ENCODE measurements at places on chromosomes 1 and 21. TPM values are rescaled to one million over a fixed set of nuclear protein-coding genes. Genes with fewer than 3 reads are reported as not detected.
A peak's percentile ranks its signal among the peaks of the same experiment; 100 is the strongest.

GRCh38 chr1:194968916-194969315 lies 1639.3 kb downstream of the KCNT2 start:
- H3K36me3 ChIP-seq: no peaks in the 10 kb centered on the region
- no peak overlapping the region for H3K27ac ChIP-seq
- H3K27me3 ChIP-seq: no peaks in the 10 kb centered on the region
- DNase-seq: no peak
- H3K4me1 ChIP-seq: no peaks in the 10 kb centered on the region

- peaks cover 5% of the 10 kb centered on the region for H3K36me3 ChIP-seq
- H3K4me1 ChIP-seq: peaks cover 38% of the 10 kb centered on the region
- DNase-seq: no peak
- peak overlapping the region; percentile 96 for H3K27ac ChIP-seq
Observed at GRCh38 chr1:67830928-67831830, 2.1 kb downstream of the GNG12 start.

DNA sequence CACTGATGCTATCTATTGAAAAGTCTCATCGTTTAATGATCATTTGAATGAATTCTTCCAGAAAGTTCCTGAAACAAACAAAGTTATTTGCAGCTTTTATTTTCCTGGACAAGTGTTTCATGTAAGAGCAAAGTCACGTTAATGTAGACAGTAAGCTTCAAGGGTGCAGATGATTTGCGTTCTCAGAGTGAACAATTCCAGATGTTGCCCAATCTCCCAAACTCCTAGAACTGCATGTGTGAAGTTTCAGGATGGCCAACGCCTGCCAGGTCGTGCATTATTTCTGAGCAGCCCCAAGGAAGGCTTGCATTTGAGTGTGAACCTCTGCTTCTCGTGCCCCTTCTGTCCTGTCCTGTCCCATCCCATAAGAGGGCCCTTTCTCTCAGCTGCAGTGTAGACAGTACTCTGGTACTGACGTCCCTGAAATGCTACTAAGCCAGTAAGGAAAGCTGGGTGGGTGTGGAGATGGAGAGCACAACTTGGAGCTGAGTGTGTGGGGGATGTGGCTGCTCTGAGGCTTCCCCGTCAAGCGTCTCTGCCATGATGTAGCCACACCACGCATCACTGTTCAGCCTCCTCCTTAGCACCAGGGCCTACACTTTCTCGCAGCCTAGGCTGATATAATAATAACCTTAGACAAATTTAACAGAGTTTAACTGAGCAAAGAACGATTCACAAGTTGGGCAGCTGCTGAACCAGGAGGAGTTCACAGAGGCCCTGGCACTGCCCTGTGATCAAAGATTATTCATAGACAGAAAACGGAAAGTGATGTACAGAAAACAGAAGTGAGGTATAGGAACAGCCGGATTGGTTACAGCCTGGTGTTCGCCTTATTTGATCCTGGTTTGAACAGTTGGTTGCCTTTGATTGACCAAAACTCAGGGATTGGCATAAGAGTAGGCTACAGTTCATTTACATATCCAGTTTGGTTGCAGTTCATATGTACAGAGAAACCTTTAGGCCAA lies 50.4 kb downstream of the RHOU start:
- H3K27ac ChIP-seq: no peak overlapping the region
- peaks cover 4% of the 10 kb centered on the region for H3K27me3 ChIP-seq
- no peak overlapping the region for H3K4me3 ChIP-seq
- H3K36me3 ChIP-seq: no peaks in the 10 kb centered on the region
- peaks cover 7% of the 10 kb centered on the region for H3K4me1 ChIP-seq
- DNase-seq: no peak

- H3K36me3 ChIP-seq: no peaks in the 10 kb centered on the region
- no peak overlapping the region for H3K4me3 ChIP-seq
- H3K27ac ChIP-seq: no peak overlapping the region
- no peak for DNase-seq
- H3K27me3 ChIP-seq: no peaks in the 10 kb centered on the region
Observed at GRCh38 chr1:192024881-192025280, 133.4 kb upstream of the RGS18 start.

DNA sequence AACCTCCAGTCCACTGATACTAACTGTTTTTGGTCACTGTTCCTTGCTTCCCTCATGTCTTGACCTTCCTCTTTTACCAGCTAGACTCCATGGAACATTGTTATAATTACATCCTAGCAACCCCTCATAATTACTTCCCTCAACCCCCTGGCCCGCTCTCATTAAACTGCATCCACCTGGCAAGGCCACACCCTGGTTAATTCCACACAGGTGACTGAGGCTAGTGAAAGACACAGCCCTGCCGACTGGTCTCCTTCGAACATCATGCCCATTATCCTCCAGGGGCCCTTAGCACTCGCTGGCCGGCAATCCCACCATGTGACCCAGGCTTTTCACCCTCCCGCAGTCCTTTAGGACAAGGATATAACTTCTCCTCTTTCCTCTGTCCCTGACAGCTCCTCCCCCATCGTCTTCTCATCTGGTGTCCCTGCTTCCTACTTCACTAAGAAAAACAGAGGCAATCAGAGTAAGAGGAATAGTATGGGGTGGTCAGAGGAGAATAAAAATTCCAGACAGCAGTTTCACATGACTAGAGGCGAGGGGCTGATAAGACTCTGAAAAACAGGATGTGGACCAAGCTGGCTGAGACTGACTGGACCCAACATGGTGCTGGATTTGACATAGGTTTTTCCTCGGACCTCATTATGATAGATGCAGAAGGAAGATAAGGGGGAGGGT lies 8.8 kb upstream of the TENT5B start:
- H3K36me3 ChIP-seq: no peaks in the 10 kb centered on the region
- peaks cover 13% of the 10 kb centered on the region for H3K4me1 ChIP-seq
- peak overlapping the region; percentile 70 for H3K27ac ChIP-seq
- H3K4me3 ChIP-seq: no peak overlapping the region
- no peaks in the 10 kb centered on the region for H3K27me3 ChIP-seq

- H3K4me1 ChIP-seq: peaks cover 36% of the 10 kb centered on the region
- no peak for DNase-seq
- H3K27me3 ChIP-seq: no peaks in the 10 kb centered on the region
- peaks cover 2% of the 10 kb centered on the region for H3K36me3 ChIP-seq
Observed at GRCh38 chr1:15525050-15526020, 1.3 kb upstream of the DNAJC16 start.

- H3K36me3 ChIP-seq: no peaks in the 10 kb centered on the region
- no peak for DNase-seq
- no peak overlapping the region for H3K4me3 ChIP-seq
Observed at GRCh38 chr1:235919833-235920441, 53.2 kb upstream of the LYST start.

GRCh38 chr1:8152731-8153702 lies 126.9 kb upstream of the ERRFI1 start:
- H3K4me3 ChIP-seq: no peak overlapping the region
- H3K4me1 ChIP-seq: peaks cover 46% of the 10 kb centered on the region
- H3K27ac ChIP-seq: peak overlapping the region; percentile 95
- H3K36me3 ChIP-seq: peaks cover 4% of the 10 kb centered on the region
- DNase-seq: no peak
- no peaks in the 10 kb centered on the region for H3K27me3 ChIP-seq

DNA sequence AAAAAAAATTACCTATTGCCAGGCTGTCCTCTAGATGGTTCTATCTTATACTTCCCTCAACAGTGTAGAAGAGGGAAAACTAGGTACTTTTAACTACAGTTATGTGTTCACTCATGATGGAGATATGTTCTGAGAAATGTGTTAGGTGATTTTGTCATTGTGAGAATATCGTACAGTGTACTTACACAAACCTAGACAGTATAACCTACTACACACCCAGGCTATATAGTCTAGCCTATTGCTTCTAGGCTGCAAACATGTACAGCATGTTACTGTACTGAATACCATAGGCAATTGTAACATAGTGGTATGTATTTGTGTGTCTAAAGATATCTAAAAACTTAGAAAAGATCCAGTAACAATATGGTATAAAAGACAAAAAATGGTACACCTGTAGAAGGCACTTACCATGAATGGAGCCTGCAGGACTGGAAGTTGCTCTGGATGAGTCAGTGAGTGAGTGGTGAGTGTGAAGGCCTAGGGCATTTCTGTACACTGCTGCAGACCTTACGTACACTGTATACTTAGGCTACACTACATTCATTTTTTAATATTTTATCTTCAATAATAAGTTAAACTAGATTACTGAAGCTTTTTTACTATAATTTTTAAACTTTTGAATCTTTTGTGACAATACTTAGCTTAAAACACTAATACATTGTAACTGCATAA lies 13.2 kb downstream of the MGST3 start:
- no peaks in the 10 kb centered on the region for H3K4me1 ChIP-seq
- H3K36me3 ChIP-seq: peaks cover 2% of the 10 kb centered on the region
- no peaks in the 10 kb centered on the region for H3K27me3 ChIP-seq
- DNase-seq: no peak
- H3K27ac ChIP-seq: no peak overlapping the region

DNA sequence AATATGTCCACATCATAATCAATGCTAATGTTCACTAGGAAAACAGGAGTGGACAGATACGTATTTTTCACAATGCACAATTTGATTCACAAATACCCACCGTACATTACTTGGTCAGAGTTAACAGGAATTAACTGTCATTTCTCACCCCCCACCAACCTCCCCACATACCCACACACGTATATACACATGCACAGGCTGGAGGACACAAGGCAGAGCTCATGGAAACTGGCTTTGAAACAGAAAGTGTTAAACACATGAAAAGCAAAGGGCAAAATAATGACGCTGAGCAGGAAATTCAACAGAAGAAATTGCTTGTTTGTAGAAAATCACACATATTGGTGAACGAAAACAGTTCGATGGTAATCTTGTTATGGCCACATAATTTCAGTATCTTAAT lies 188.4 kb upstream of the DMRTA2 start:
- H3K4me3 ChIP-seq: no peak overlapping the region
- DNase-seq: no peak
- no peak overlapping the region for H3K27ac ChIP-seq
- peaks cover 1% of the 10 kb centered on the region for H3K4me1 ChIP-seq

GRCh38 chr1:201535046-201535918 lies 3.6 kb upstream of the NAV1 start:
- peak overlapping the region; percentile 57 for H3K27ac ChIP-seq
- no peaks in the 10 kb centered on the region for H3K27me3 ChIP-seq
- DNase-seq: no peak
- peaks cover 32% of the 10 kb centered on the region for H3K4me1 ChIP-seq
- H3K4me3 ChIP-seq: no peak overlapping the region

GRCh38 chr1:99969260-99969728 lies 502 bp upstream of the SLC35A3 start:
- H3K27me3 ChIP-seq: no peaks in the 10 kb centered on the region
- peak overlapping the region; percentile 94 for H3K27ac ChIP-seq
- H3K36me3 ChIP-seq: no peaks in the 10 kb centered on the region
- H3K4me3 ChIP-seq: peak overlapping the region; percentile 100

DNA sequence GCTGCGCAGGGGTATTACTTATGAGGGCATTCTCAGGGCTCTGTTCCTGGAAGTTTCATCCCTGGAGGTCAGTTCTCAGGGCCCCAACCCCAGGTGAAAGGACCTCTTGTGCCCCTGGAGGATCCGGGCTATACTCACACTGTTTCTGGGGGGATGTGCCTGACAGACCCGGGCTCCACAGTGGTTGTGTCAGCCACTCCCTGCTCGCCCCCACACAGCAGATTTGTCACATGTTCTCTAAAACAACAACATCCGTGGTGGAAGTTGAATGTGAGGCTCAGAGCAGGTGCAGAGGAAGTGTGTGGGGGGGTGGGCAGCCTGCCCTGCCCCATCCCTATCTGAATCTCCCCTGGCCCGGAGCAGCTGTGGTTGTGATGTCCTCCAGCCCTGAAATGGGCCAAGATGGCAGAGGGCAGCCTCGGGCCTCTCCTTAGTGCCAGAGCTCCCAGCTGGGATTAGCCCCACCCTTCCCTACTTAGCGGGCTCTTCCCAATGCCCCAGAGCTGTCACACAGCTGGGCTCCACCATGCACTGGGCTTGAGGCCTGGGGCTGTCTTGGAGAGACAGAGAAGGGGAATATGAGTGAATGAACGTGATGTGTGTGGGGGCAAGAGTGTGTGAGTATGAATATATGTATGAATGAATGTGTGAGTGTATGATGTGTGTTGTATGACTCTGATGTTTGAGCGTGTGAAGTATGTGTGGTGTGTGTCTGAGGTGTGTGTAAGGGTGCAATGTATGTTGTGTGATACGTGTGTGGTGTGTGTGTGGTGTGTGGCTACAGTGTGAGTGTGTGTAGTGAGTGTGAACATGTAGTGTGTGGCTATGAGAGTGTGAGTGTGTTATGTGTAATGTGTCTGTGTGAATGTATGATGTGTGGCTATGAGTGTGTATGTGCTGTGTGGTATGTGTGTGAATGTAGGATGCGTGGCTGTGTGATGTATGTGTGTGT lies 1.5 kb upstream of the FCMR start:
- no peak overlapping the region for H3K4me3 ChIP-seq
- H3K27ac ChIP-seq: no peak overlapping the region
- H3K27me3 ChIP-seq: peaks cover 6% of the 10 kb centered on the region
- no peak for DNase-seq

GRCh38 chr1:238672262-238672661 lies 714.1 kb upstream of the CHRM3 start:
- no peak for DNase-seq
- no peaks in the 10 kb centered on the region for H3K36me3 ChIP-seq

DNA sequence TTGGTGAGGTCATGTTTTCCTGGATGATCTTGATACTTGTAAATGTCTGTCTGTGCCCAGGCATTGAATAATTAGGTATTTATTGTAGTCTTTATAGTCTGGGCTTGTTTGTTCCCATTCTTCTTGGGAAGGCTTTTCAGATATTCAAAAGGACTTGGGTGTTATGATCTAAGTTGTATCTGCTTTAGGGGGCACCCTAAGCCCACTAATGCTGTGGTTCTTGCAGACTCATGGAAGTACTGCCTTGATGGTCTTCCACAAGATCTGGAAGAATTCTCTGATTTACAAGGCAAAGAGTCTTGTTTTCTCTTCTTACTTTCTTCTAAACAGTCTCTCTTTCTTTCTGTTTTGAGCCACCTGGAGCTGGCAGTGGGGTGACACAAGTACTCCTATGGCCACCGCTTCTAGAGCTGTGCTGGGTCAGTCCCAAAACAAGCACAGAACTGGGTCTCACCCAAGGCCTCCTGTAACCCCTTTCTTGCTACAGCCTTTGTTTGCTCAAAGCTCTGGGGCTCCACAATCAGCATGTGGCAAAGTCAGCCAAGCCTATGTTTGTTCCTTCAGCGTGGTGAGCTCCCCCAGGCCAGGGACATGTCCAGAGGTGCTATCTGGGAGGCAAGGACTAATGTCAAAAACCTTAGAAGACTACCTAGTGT lies 12.6 kb downstream of the VN1R5 start:
- H3K27ac ChIP-seq: no peak overlapping the region
- no peak for DNase-seq
- H3K36me3 ChIP-seq: peaks cover 3% of the 10 kb centered on the region

KRTAP13-2 gene
- total RNA-seq: not detected

OR2L3 gene
- not detected for total RNA-seq

DDAH1 gene
- total RNA-seq: 26.1 TPM

LMOD1 gene
- total RNA-seq: 5.4 TPM

CNN3 gene
- total RNA-seq: 247 TPM

ZYG11A gene
- 0.14 TPM for total RNA-seq

LAPTM5 gene
- not detected for total RNA-seq

SLC50A1 gene
- 25.9 TPM for total RNA-seq

C4BPA gene
- 0.16 TPM for total RNA-seq
